Bronchial epithelial cell (primary cell): ENCODE measurements at places on chromosomes 6 and 20. TPM values are rescaled to one million over a fixed set of nuclear protein-coding genes. Genes with fewer than 3 reads are reported as not detected.

- DNase-seq, result no peak
These were observed 21.1 kb downstream of the EYA2 start for GRCh38 chr20:46915575-46916257.

DNA sequence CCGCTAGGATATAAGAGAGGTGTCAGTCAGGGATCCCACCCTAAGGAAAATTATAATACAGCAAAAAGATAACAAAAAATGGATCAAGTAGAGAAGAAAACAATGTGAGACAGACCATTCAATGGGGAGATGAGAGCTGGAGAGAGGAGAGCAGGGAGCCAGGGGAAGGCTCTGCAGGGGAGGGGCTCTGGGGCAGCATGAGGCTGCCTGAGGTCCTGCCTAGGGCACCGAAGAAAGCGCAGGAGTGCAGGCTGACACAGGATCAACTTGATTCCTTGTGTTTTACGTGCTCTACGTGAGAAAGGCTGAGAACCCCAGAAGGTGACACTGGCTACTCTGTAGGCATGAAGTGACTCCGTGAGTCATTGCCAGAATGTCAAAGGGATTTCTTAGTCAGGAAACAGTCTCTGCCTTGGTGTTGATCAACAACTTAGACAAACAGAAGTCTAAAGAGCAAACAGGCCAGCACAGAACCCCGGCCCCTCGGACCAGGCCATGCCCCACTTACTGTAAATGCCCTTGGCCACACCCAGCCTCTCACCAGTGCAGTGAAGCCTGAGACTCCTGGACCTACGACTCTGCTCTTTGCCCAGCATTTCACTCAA lies 290.1 kb upstream of the PRDM1 start:
- peak; percentile 78 for DNase-seq

DNA sequence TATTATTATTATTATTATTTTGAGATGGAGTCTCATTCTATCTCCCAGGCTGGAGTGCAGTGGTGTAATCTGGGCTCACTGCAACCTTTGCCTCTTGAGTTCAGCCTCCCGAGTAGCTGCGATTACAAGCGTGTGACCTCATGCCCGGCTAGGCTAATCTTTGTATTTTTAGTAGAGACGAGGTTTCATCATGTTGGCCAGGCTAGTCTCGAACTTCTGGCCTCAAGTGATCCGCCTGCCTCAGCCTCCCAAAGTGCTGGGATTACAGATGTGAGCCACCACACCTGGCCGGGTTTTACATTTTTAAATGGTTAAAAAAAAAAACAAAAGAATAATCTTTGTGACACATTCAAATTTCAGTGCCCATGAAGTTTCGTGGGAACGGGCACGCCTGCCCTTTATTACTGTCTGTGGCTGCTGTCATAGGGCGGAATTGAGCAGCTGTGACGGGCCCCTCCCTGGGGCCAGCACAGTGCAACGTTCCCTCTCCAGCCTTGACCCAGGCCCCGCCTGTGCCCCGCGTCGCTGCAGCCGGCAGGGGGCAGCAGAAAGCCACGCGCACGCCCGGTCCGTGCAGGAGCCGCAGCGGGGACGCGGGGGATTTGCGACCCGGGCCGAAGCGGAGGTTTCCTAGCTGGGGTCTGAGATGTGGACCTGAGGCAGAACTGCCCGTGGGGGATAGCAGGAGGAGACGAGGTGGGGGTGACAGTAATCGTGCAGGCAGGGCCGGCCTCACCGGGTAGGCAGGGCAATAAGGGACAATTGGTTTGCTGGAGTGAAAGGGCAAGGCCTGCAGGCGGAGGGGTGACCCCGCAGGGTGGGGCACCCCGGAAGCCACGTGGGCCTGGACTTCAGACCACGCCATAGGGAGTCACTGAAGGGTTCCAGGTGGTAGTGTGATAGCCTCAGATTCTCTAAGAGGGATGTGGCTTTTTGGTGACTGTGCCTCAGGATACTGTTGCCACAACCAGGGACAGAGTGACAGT lies 54.3 kb downstream of the SYTL3 start:
- peak; percentile 46 for DNase-seq

- DNase-seq, result no peak
These were observed 40.2 kb downstream of the PLAGL1 start for GRCh38 chr6:143967706-143968376.

DNA sequence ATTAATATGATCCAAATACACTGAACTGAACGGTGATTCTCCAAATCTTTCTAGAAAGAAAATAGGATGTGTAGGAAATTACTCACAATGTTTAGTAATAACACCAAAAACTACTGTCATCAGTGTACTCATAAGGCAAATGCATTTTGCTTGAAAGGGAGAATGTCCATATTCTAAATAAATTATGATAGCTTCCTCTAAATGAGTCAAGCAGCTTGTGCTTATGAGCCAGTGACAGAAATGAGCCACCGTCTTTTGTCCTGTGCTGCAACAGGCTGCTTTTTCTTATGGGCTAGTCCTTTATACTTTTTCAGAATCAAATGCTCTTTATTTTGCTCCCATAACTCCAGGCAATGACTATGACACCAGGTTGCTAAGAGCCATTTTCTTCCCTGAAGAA lies 4.5 kb upstream of the ZNF451 start:
- DNase-seq, result no peak

DNA sequence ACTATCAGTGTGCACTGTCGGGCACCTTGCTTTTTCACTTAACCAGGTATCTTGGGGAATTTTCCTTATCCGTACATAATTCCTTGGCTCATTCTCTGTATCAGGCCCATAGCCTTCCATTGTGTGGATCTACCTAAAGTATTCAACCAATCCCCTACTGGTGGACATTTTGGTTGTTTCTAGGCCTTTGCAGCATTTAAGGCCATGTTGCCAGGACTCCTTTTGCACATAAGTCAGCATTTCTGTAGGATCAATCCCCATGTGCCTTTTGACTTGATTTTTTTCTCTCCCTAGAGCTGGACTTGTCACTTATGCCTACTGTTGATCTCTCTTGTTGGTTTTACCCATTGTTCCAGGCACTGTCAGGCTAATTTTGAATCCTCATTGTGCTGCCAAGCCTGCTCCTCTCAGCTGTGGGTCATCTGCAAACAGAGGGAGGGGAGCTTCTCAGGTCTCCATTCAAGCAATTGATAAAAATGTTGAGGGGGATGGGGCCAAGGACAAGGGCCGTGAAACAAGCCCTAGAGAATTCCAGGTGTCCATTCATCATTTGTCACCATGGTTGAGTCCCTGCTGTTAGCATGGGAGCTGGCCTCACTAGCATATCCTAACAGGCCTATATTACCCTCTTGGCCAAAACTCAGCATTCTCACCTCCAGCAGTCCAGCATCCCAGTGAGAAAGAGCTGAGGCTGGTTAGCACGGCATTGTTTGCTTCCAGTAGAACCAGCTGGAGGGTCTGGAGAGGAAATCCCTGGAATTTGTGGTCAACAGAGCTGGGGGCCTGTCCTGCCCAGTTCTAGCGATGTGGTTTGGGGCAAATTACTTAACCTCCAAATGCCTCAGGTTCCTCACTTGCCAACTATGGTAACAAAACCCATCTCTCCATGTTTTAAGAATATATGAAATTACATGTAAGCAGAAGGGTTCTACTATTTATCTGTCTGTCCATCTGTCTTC lies 178.4 kb downstream of the MRPL14 start:
- DNase-seq, result no peak

GRCh38 chr6:57220083-57220703 lies 1.9 kb downstream of the RAB23 start:
- DNase-seq, result no peak

DNA sequence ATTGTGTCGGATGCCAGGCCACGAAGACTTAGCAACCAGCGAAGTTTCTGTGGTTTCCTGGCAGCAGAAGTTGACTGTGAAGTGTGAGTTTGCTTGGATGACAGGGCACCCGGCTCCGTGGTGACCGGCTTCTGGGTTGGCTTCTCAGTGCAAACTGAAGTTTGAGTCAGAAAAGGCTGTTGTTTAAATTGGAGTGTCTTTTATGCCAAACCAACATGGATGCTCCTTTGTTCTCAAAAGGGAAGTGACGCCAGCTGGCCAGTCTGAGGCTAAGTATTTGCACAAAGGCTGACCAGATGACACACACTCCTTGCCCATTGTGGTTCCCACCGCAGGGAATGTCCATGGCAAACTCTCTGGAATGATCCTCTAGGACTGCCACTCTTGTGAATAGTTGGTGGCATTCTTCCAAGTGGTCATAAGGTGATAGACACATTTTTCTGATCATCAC lies 164.8 kb upstream of the QKI start:
- DNase-seq, result no peak

DNA sequence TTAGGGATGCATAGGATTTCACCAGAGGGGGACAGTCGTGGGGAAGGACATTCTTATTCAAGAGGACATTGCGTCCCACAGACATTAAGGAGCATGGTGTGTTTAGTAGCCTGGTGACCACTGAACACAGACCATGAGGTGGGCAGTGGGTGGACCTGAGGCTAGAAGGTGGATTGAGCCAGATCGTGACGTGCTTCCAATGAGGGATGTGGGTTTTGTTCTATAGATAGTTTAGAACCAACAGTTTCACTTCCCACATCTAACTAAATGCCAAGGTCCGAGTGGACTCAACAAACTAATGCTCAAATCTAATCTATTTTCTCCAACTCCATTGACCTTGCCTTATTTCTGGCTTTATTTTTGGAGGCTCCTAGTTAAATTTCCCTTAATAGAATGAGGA lies 58.5 kb downstream of the OGFRL1 start:
- no peak for DNase-seq

DNA sequence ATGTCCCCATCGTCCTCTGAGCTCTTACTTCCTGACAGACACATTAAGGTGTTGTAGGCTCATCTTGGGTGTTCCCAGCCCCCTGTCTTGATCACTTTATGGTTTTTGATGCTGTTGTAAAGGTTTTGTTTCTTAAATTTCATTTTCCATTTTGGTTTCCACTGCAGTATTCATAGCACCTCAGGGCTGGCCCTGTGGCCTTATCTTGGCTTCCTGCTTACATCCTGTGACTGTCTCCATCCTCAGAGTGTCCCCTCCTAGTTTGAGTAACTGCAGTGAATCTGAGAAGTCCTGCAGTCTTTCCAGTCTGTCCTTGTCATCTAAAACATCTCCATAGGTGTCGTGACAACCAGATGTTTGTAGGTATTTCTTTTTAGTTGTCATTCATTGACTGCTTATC lies 50.9 kb downstream of the JARID2 start:
- no peak for DNase-seq

- no peak for DNase-seq
These were observed 665 bp downstream of the FASTKD5 start for GRCh38 chr20:3158968-3159431.

Gene LTB
- not detected in 2 replicates for total RNA-seq

Gene ADGB
- not detected in 2 replicates for total RNA-seq

Gene CLPSL1
- total RNA-seq, result not detected in 2 replicates

Gene RAET1G
- 26.6 and 45.0 TPM in 2 replicates for total RNA-seq

Gene HAO1
- total RNA-seq, result not detected in 2 replicates

Gene ZHX3
- 5.8 and 14.5 TPM in 2 replicates for total RNA-seq
